ENCODE measurements at places on chromosomes 7 and 10. TPM values are rescaled to one million over a fixed set of nuclear protein-coding genes. Genes with fewer than 3 reads are reported as not detected.
A peak's percentile ranks its signal among the peaks of the same experiment; 100 is the strongest.

The SH2B2 gene
- 0.90 TPM for total RNA-seq

The LIPM gene
- total RNA-seq, result not detected

DNA sequence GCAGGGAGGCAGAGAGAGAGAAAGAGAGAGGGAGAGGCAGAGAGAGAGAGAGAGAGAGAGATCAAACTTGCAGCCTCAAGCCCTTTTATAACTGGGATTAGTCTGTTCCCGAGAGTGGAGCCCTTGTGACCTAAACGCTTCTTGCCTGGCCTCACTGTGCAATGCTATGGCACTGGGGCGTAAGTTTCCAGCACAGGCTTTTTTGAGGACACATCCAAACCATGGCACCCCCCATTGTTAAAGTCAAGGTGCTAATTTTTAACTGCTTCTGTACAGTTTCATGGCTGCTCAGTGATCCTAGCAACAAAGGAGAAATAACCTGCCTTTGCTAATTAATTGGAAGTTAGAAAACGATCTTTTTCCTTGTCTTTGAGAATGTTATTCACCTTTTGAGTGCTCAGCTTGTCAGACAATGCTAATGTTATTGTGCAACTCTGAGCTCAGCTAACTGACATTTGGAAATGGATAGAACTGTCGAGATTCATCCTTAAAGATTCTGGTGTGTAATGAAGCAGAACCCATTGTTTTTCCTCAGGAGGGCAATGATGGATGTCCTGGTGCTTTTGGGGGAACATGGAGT lies 268.4 kb downstream of the GLRX3 start:
- DNase-seq, result no peak

- DNase-seq, result no peak
These were observed 46.5 kb downstream of the PRR15 start for GRCh38 chr7:29610086-29610485.

DNA sequence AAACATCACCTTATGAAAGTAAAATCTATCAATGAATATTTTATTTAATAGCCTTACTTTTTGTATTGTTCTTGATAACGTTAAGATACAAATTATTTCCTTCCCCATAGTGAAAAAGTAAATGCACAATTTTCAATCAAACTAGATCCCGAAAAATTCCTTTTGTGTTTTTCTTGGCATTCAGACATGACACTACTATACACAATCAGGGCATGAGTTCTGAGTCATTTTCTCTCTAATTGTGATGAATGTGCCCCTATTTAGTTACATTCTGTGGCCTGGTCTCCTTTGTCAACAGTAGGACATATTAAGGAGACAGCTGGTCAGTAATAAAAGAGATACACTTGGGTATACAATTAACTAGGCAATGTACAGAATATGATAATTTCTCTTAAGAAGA lies 19.8 kb downstream of the COL1A2 start:
- peak; percentile 18 for DNase-seq

The WEE2 gene
- total RNA-seq, result 0.03 TPM

The WASHC2A gene
- 21.1 TPM for total RNA-seq

The SLC12A9 gene
- total RNA-seq, result 19.9 TPM

The MEPCE gene
- total RNA-seq, result 86.6 TPM

GRCh38 chr10:118504467-118505205 lies 90.8 kb downstream of the PRLHR start:
- peak; percentile 87 for DNase-seq

All from HT1080 (cell line).